Kasumi-1 (cell line): ENCODE measurements at places on chromosomes 16 and 17.

- DNase-seq: no peak
These were observed 1.1 kb downstream of the RAI1 start for GRCh38 chr17:17682293-17682736.

GRCh38 chr16:74862743-74863244 lies 88.2 kb upstream of the FA2H start:
- peak; percentile 46 for DNase-seq

DNA sequence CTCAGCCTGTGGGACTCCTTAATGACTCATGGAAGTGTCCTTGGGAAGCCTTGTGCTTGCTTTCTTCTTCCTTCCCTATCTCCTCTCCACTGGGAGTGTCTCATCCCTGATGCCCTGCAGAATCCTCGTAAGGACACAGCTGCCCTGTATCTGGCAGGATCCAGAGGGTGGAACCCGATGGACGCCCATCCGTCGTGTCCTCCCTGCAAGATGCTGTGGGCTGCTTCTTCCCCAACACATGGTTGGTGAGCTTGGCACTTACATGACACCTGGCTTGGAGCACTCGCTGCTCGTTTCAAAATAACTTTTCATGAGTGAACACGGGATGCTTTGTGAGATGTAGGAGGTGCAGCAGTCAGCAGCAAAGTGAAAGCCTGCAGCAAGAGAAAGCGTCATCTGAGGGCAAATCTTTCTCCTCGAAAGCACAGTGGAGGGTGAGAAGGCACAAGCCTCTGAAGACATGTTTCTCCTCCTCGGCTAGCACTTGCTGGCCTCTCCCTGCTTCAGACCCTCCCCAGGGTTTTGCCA lies 3.3 kb downstream of the CCL15 start:
- no peak for DNase-seq

- no peak for DNase-seq
These were observed 89.9 kb upstream of the CIBAR2 start for GRCh38 chr16:85202051-85202601.

- DNase-seq: no peak
These were observed 97.2 kb downstream of the XYLT1 start for GRCh38 chr16:17373533-17373932.

GRCh38 chr16:17084130-17084529 lies 386.6 kb downstream of the XYLT1 start:
- no peak for DNase-seq

DNA sequence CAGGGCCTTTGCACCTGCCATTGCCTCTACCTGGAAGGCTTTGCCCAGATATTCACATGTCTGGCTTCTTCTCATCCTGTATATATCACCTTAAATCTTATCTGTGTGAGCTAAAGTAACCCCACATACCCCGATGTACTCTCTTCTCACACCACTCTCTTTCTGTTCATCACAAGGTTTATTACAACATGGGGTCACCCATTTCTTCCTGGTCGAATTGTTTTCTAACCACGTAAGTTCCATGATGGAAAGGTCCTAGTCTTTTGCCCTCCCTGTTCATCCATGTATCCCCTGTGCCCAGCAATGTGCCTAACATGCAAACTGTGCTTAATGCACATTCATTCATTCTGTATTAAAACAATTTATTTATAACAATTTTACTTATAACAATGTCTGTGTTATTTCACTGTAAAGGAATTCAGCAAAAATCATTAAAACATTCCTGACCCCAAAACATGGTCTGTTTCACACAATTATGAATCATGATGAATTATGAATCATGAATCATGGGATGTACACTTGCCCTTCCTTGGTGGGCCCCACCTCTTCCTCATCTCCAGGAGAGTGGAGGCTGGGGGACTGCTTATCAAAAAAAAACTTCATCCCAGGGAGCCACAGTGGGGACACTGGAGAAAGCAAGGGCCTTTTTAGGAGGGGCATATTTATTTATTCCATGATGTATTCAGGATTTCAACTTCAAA lies 336.4 kb downstream of the GRIN2A start:
- DNase-seq: no peak

- DNase-seq: no peak
These were observed 554.0 kb upstream of the ZFHX3 start for GRCh38 chr16:73601911-73602310.

- DNase-seq: no peak
These were observed 19.8 kb upstream of the FAM83G start for GRCh38 chr17:19024101-19025078.

DNA sequence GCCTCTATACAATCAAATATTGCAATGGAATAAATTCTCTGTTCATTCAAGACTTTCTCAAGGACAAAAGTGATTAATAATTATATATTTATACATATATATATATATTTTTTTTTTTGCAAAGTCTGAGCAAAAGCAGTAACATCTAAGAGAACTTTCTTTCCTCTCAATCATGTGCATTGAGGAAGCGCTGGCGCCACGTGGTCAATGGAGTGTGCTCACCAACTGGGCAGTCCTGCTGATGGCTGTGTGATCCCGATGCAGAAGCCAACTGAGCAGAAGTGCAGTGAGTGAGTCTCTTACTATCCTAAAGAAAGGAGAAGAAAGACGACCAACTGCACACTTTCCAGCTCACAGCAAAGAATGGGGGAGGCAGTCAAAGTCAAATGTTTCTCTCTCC lies 37.2 kb upstream of the ULK2 start:
- no peak for DNase-seq

DNA sequence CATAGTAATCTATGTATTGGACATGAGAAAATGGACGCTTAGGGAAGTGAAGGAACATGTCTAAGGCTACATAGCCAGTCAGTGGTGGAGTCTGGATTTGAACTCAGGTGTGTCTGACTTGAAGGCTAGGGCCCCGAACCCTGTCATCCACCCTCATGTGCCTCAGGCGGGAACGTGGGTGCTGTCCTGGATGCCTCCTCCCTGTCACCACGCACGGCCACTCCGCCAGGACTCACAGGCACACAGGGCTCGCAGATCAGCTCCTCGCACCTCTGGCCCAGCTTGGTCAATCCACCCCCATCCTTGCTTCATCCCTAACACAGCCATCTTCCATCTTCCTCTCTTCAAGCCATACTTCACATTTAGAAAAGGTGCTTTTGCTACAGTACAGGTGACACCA lies 154.7 kb downstream of the KCNJ12 start:
- DNase-seq: no peak

GRCh38 chr17:43143201-43143600 lies 18.0 kb upstream of the BRCA1 start:
- DNase-seq: no peak

DNA sequence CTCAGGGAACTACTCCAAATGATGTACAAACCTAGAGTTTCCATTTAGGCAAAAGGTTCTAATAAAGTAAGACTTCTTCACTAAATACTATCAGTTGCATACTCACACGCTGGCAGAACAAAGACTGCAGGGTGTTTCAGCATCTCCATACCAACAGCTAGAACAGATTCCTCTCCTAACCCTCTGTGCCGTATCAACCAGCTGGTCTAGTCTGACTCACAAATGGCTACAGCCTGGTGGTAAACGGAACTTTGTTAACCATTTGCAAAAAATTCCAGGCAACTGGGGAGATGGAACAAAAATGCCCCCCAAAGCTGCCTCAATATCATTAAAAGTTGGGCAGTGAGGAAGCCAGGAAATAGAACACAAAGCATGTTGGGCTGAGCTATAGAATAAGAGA lies 217.1 kb downstream of the GRIN2A start:
- DNase-seq: no peak

- no peak for DNase-seq
These were observed at the start of gene OR1A1 for GRCh38 chr17:3207367-3207766. OR1A1 (plus strand) TSS chr17:3207667; CDS start chr17:3215621, 7,954 bp downstream.

GRCh38 chr17:15335446-15335845 lies 6.0 kb downstream of the TEKT3 start:
- DNase-seq: no peak

DNA sequence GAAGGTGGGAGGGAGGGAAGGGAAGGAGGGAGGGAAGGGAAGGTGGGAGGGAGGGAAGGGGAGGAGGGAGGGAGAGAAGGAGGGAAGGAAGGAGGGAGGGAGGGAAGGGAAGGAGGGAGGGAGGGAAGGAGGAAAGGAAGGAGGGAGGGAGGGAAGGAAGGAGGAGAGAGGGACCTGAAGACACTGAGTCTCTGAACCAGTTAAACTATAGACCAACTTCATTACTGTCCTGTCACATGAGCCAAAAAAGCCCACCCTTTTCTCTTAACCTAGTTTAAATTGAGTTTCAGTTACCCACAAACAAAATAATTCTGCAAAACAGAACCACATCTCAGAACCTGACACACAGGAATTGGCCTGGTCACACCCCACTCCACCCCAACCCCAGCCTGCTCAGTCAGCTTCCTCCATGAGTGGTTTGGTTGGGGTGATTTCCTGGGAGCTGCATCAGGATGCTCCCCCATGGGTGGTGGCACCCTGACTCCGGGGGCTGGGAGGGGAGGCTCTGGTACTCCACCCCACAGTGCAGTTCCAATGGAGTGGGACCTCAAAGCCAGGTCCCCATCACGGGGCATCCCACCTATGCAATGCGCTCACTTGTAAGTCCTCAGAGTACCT lies 4.7 kb upstream of the PRR29 start:
- DNase-seq: no peak

DNA sequence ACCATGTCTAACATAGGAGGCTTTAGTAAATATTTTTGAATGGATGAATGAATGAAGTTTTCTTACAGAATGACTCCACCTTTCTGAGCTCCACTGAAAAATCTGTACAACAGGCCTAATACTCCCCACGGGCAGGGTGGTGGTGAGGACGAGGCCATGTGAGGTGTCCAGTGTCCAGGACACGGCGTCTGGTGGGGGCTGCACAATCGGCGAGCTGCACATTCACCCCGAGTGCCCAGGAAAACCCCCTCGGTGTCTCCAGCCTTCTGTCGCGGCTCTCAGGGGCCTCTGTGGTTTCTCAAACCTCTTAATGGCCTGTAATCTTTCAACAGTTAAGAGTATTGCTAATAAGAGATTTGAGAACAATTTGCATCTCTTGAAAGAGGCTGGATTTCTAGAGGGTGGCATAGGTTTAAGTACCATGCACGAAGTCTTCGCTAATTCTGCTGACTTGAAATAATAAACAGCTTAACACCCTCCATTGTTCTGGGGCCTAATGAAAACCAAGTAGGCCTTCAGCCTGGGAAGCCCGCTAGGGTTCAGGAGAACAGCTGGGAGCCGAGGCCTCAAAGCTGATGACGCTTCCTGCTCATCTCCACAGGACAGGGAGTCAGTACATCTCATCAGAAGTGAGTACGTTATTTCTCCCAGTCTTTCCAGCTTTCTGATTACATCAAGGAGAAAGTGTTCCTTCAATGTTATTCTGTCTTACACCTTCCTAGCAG lies 304.6 kb upstream of the FOXF1 start:
- no peak for DNase-seq

- no peak for DNase-seq
These were observed 16.3 kb upstream of the SALL1 start for GRCh38 chr16:51167170-51167895.

GRCh38 chr16:87744750-87745514 lies 20.9 kb downstream of the KLHDC4 start:
- no peak for DNase-seq

GRCh38 chr17:55601874-55602364 lies 90.7 kb upstream of the SMIM36 start:
- DNase-seq: peak; percentile 52

- DNase-seq: peak; percentile 48
These were observed at the start of gene SPIRE2 for GRCh38 chr16:89828199-89828869. SPIRE2 (plus strand) TSS chr16:89828475; CDS start chr16:89828551, 76 bp downstream.

- no peak for DNase-seq
These were observed 13.3 kb downstream of the ST6GALNAC2 start for GRCh38 chr17:76572201-76572910.

DNA sequence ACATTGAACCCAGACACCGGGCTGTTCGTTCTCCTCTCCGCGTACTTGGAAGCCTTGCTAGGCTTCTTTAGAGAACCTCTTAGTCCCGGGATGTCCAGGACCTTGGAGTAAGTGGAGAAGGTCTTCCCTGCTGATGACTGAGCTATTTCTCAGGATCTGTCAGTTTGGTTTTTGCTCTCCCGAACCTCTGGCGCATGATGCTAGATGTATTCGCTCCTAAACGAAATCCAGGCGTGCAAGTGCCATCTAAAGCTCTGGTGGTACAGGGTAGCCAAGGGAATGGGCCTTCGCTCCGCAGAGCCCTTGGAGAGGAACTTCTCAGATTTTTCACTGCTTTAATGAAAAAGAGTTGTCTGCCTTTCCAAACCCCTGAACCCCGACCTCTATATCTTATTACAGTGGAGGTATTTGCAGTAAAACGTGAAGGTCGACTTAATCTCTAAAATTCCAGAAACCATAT lies 547 bp downstream of the VMP1 start:
- DNase-seq: no peak

DNA sequence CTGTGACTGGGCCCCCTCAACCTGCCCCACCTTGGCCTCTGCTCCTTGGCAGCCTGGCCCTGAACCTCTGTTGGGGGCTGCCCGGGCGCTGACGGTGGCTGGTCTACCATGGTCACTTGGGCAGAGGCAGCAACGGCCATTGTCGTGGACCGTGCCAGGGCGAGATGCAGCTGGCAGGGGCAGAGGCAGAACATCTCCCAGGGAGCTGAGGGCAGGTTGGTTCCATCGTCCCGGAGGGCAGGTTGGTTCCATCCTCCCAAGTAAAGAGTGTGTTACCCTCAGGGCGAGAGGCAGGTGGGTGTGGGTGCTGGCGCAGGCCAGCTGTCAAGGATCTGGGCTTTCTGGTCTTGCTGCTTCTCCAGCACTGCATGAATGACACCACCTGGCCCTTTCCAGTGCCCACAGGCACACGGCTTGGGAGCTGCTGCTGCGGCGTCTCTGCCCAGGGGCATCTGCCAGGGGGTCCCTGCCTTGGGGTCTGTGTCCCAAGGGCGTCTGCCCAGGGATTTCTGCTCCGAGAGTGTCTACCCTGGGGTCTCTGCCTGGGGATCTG lies 12.0 kb downstream of the ACSF3 start:
- DNase-seq: no peak

DNA sequence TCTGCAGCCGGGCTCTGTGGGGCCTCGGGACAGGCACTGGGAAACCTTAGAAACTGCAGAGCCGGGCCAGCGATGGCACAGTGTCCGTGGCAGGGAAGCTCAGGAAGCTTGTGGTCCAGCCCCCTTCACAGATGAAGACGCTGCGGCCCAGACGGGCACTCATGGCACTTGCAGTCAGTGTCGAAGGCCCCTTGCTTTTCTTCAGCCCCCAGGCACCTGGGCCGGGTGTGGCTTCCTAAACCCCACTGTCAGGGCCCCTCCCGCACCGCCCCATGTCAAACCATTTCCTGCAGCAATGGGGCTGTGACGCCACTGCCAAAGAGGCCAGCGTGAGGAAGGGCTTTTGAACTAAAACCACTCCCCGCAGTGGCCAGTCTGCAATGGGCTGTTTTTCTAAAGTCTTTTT lies 164.0 kb downstream of the LAT start:
- DNase-seq: no peak

DNA sequence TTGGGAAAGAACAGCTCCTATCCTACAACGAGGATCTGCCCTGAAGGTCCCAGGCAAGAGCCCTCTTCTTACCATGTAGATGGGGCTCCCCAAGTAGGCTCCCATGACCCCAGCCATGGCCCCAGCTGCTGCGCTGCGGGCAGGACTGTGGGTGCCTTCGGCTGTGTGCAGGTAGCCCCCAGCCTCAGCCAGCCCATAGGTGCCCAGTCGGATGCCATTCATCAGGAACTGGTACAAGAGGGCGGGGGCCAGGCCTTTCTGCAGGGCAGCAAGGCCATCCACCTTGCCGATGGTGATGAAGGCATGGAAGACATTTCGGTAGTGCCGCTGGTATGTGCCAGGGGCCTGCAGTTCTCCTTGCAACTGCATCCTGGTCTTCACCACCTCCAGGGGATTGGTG lies 839 bp downstream of the SLC25A35 start:
- no peak for DNase-seq
